ENCODE measurements at places on chromosomes 16 and 17.

GRCh38 chr17:68379692-68380677 lies 77.3 kb downstream of the WIPI1 start:
- DNase-seq: no peak

DNA sequence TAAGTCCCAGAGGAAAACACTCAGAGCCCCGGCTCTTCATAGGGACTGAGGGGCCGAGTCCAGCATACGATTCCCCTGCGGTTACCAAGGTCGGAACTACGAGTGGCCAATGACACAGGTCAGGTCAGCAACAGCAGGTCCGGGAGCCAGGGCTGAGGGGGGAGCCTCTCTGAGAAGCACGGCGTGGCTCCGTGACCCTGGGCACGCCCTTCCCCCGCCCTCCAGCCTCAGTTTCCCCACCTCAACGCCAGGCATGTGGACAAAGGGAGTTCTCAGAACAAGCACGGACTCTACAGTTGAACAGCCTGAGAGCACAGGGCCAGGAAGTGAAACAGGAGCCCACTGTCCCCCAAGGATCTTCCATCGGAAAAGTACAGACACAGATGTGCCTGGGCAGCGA lies 25.6 kb downstream of the TPSD1 start:
- no peak for DNase-seq

DNA sequence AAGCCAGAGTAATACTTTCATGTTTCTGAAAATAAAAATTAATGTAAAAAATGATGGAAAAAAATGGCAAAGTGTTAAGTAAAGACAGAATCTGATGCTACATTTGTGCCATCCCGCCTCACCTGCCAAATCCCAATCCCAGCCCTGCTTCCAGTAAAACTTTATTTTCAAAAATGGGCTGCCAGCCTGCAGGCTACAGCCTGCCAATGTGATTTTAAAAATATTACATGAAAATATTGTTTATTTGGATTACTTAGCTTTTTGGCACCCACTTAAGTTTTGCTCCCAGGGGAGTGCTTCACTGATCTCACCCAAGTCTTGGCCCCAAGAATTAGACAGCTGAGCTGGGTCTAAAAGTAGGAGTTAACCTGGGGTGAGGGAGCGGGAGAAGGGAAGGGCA lies 112.8 kb downstream of the C16orf78 start:
- DNase-seq: no peak

DNA sequence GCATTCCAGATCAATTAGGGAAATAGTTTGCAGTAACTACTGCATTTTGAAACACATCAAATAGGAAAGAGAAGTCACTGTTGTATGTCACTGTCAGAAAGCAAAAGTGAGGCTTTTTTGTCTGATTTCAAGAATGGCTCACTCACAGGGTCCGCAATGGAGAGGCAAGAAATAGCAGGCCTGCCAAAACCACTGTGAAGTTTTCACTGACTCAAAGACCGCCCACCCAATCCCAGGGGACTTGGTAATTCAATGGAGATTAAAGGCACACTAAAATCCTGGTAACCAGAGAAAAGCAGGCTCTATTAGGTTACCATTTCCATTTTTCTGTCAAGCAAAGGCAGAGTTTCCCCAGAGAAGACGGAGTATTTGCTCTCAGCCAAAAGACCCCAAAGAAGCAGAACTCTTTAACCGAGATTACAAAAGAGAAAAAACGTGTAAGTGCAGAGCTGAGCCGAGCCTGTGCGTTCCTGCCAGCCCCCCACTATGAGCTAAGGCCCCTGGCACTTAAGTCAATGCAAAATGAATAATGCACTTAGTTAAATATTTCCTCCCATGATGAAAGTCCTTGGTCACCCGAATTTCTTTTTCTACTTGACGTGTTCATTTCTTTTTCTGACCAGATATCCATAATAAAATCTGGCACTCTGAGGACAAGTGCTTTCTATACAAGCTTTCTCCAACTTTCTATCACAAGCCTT lies 57.0 kb downstream of the FOXL1 start:
- no peak for DNase-seq

- no peak for DNase-seq
Observed at GRCh38 chr17:65856865-65857264, 295.4 kb upstream of the AXIN2 start.

- no peak for DNase-seq
Observed at GRCh38 chr17:76627510-76627909, 16.0 kb downstream of the ST6GALNAC1 start.

- DNase-seq: no peak
Observed at GRCh38 chr16:86219655-86220445, 290.5 kb upstream of the FOXF1 start.

DNA sequence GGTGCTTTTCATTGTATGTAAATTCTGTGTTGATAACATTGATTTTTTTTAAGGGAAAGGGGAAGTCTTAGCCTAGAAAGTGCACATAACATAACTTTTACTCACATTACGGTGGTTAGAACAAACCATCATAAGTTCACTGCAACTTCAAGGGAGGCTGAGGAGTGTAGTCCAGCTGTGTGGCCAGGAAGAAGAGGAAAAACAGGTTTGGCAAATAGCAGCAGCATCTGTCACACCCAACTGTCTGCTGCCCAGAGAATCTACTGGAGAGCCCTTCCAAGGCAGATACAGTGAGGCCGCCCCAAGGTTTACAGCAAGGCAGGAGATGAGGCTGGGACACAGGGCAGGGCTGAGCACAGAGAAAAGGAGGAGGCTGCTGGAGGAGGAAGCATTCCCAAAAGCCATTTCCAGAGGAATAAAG lies 60.6 kb downstream of the AIPL1 start:
- peak; percentile 22 for DNase-seq

DNA sequence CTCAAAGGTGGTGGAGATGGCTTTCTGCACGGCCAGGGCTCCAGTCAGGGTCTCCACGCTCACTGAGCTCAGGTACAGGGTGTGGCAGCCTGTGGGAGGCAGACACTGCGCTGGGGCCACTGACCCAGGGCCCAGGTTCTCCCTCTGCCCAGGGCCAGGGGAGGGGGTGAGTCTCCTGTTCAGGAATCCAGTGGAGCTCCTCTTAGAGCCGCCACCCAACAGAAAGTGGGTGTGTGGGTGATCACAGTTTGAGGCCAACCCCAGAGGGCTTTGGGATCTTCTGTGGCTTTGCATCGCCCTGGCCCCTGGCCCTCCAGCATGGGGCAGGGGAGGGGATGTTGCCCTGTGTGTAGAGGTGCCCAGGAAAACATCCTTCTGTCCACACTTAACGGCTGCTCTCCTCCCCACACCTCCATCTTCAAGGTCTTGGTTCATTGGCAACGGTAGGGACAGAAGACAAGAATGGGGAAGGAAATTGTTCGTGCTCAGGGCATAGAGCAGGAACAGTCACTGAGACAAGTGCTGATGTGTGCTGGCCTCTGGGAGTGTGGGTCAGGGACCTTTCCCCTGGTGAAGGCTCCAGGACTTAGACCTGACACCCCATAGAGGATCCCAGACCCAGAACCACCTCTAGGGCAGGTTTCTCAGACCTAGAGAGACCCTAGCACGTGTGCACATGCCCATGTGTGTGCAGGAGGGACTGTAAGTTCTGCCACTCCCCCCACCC lies 21.5 kb downstream of the TNS4 start:
- DNase-seq: no peak

DNA sequence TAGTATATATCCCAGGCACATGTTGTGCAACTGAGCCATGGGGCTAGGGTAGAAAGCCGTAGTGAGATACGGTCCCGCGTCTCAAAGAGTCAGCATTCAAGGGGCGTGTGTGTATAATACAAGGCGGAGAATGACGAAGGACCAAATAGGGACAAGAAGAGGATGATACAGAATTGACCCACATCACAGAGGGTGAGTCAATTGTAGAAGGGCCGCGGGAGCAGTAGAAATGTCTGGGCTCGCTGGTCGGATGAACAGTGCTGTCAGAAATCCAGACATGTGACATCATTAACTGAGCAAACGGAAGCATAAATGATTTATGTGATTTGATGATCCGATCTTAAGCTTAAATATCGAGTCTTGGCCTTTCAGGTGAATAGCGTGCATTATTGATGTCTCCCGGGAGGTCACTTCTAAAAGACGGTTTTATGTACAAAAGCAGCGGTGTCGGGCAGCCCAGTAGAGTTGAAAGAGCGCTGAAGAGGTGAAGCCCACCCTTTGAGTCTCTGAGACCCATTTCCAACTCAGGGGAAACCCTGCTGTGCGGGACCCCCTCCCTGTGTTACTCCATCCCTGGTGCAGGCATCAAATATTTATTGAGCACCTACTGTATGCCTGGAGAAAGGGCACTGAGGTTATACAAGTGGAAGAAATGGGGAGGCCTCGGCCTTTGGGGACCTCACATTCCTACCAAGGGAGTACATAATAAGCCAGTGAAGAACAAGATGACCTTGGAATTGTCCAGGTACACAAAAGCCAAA lies 45.1 kb downstream of the ATP2C2 start:
- no peak for DNase-seq

- DNase-seq: no peak
Observed at GRCh38 chr16:15398618-15399316, 3.2 kb downstream of the MPV17L start.

DNA sequence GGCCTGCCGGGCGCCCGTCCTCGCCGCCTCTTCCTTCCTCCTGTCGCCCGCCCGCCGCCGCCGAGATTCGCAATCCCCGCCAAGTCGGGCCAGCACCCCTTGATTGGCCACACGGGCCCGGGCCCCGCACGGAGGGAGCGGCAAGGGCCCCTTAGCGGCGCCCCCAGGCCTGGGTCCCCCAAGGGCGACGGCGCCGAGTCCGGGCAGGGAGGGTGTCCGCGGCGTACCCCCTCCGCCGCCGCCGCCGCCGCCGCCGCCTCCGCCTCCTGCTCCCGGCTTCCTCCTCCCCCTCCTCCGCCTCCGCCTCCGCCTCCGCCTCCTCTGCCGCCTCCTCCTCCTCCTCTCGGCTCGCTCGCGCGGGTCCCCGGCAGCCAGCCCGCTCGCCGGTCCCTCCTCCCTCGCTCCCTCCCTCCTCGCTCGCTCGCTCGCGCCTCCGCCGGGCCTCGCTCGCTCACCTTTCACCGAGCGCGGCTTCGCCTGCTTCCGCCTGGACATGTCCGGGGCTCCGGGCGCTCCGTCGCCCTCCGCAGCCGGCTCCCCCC lies 561 bp downstream of the ZNF423 start:
- peak; percentile 4 for DNase-seq

GRCh38 chr16:67277294-67277998 lies 1.9 kb upstream of the PLEKHG4 start:
- no peak for DNase-seq

GRCh38 chr17:2259769-2260536 lies 43.6 kb downstream of the SMG6 start:
- DNase-seq: no peak

DNA sequence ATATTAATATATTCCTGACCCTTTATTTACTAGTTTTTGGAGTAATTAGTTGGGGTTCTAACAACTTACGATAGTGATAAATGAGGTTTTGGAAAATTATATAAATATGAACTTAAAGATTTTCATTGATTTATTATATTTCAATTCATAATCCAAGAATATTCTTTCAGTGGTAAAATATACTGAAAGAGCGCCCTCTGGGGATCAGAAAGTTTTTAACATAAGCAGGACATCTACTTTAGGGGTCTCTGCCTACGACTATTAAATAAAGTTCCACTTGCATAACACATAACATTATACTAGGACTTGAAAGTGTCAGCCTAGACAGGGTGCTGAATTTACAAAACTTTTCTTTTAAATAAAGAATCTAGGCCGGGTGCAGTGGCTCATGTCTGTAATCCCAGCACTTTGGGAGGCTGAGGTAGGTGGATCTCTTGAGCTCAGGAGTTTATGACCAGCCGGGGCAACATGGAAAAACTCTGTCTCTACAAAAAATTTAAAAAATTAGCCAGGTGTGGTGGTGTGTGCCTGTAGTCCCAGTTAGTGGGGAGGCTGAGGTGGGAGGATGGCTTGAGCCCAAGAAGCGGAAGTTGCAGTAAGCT lies 15.6 kb downstream of the RFWD3 start:
- DNase-seq: no peak

- DNase-seq: peak; percentile 19
Observed at GRCh38 chr17:7220593-7221277, 997 bp downstream of the ACADVL start.

DNA sequence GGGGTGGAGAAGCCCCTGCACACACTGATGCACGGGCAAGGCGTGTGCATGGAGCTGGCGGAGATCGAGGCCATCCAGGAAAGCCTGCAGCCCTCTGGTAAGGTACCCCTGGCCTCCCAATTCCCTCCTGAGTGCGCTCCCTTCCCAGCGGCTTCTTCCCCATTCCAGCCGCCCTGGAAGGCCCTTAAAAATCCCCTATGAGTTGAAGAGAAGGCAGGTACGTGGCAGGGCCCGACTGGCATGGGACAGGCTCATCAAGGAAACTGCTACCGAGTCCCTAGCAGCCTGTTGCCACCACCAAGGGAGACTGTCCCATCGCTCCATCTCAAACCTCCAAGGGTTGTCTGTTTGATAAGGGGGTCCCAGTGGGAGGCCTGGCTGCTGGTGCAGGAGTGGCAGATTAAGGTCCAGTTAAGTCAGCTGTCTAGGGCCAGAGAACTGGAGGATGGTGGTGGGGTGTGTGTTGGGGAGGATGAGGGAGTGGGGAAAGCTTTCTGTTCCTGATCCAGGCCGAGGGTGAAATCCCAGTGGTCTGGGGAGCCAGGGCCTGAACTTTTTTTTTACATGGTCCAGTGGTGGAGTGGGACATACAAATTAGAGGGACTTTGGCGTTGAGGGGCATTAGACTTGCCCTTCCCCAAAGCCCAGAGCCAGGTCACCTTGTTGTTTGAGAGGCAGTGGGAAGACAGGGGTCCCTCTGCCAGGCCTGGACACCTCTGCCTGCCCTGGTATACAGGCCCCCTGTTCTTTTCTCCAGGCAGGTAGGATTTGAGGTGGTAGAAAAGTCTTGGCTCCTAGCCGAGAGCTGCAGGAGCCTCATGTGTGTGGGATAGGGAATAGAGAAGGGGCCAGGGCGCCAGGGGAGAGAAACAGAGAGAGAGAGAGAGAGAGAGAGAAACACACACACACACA lies 994 bp downstream of the IGFBP4 start:
- no peak for DNase-seq

DNA sequence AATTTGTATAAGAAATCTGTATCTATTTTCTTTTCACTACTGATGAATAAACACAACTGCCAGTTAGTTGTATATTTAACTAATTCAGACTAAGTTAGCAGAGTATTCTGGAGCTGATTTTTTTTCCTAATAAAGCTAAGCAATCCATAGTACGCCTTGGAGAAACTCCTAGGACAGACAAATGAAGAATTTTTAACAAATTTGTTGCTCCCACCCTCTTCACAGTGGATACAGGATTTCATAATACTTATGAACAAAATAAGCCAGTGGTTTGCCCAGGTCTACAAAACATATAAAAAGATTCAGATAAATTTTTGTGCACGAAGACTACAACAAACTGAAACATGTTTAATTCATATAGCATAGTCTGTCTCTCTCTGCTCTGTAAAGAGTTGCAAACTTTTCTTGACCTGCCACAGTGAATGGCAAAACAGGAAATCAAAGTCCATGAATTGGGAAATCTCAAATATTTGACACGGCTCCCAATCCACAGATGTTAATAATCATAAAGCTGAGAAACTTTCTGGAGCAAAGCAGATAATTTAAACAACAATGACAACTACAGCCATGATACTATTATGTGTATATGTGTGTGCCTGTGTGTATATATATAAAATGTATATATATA lies 594 bp upstream of the ABCA6 start:
- DNase-seq: no peak

- no peak for DNase-seq
Observed at GRCh38 chr17:6046431-6046830, 23.7 kb upstream of the WSCD1 start.

GRCh38 chr17:74176546-74177001 lies 26.9 kb upstream of the RPL38 start:
- DNase-seq: peak; percentile 80
